ENCODE measurements at places on chromosomes 4 and X.
A peak's percentile ranks its signal among the peaks of the same experiment; 100 is the strongest.

GRCh38 chrX:40996886-40997530 lies 88.2 kb upstream of the USP9X start:
- peak overlapping the region; percentile 52 for H3K27ac ChIP-seq
- H3K36me3 ChIP-seq, result no peaks in the 10 kb centered on the region
- no peaks in the 10 kb centered on the region for H3K4me1 ChIP-seq

- H3K27ac ChIP-seq, result no peak overlapping the region
- H3K4me1 ChIP-seq, result no peaks in the 10 kb centered on the region
- DNase-seq, result peak; percentile 9
- H3K36me3 ChIP-seq, result no peaks in the 10 kb centered on the region
Measured at GRCh38 chr4:108181704-108182103, 13.0 kb upstream of the LEF1 start.

DNA sequence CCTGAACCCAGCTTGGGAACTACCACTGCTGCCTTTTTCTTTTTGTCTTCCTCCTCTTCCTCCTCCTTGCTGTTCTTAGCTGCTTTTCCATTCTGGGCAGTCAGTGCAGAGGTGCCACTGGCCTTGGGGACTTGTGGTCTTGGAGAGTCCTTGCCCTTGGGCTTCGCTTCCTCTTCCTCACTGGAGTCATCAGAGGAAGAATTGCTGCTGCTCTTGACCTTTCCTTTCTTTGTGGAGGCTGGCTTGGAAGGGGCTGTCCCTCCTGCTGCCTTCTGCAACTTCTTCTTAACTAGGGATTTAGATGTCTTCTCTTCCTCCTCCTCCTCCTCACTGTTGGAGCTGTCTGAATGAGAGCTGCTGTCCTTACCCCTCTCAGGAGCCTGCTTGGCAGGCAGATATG lies 53.2 kb downstream of the FAM9B start:
- no peaks in the 10 kb centered on the region for H3K4me1 ChIP-seq
- H3K36me3 ChIP-seq, result no peaks in the 10 kb centered on the region
- H3K4me3 ChIP-seq, result no peak overlapping the region

- no peak overlapping the region for H3K4me3 ChIP-seq
- no peaks in the 10 kb centered on the region for H3K27me3 ChIP-seq
- no peaks in the 10 kb centered on the region for H3K4me1 ChIP-seq
- peaks cover 4% of the 10 kb centered on the region for H3K36me3 ChIP-seq
- no peak for DNase-seq
Measured at GRCh38 chrX:53654376-53654775, 32.1 kb downstream of the HUWE1 start.

- H3K27ac ChIP-seq, result no peak overlapping the region
- no peak for DNase-seq
- no peaks in the 10 kb centered on the region for H3K27me3 ChIP-seq
- H3K36me3 ChIP-seq, result peaks cover 26% of the 10 kb centered on the region
Measured at GRCh38 chr4:25816591-25817058, 46.2 kb downstream of the SEL1L3 start.

DNA sequence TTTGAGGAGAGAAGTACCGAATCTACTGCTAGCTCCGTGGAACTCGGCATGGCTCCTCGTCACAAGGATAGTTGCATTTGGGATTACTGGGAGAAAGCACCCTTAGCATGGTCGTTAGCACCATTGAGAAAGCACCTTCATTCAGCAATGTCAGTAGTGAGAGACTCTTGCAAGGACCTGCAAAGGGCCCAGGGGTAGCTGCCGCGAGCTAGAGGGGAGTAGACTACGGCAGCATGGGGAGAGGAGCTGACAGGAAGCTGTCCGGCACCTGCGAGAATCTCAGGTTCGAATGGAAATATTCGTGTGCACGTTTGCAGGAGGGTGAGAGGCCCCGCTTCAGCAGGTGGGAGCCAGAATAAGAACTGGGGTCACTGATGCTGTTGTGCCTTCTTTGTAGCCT lies 20.2 kb downstream of the TLR10 start:
- no peak overlapping the region for H3K4me3 ChIP-seq
- H3K36me3 ChIP-seq, result no peaks in the 10 kb centered on the region
- H3K27me3 ChIP-seq, result no peaks in the 10 kb centered on the region
- no peaks in the 10 kb centered on the region for H3K4me1 ChIP-seq
- no peak overlapping the region for H3K27ac ChIP-seq
